ENCODE measurements at places on chromosomes 13 and 19.

DNA sequence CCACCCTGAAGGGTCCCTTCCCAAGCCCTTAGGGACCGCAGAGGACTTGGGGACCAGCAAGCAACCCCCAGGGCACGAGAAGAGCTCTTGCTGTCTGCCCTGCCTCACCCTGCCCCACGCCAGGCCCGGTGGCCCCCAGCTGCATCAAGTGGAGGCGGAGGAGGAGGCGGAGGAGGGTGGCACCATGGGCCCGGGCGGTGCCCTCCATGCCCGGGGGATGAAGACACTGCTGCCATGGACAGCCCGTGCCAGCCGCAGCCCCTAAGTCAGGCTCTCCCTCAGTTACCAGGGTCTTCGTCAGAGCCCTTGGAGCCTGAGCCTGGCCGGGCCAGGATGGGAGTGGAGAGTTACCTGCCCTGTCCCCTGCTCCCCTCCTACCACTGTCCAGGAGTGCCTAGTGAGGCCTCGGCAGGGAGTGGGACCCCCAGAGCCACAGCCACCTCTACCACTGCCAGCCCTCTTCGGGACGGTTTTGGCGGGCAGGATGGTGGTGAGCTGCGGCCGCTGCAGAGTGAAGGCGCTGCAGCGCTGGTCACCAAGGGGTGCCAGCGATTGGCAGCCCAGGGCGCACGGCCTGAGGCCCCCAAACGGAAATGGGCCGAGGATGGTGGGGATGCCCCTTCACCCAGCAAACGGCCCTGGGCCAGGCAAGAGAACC, 1.5 kb downstream of the EGLN2 start:
- no peak for DNase-seq

- no peak for DNase-seq
These were observed 5.5 kb downstream of the CBY2 start for GRCh38 chr13:45707516-45708100.

- no peak for DNase-seq
These were observed 25.5 kb upstream of the TIMM44 start for GRCh38 chr19:7968796-7969554.

DNA sequence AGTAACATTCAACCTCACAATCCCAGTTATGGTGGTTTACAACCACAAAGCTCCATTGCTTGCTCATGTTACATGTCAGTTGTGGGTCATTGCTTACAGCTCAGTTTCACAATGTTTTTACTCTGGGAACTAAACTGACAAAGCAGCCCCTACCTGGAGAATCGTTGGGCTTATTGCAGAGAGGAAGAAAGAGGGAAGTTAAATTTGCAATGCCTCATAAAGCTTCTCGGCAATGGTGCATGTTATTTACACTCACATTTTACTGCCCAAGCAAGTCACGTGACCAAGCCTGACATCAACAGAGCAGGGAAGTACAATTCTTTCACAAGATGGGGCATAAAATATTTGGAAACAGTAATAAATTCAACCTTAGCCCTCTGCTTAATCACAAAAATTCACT, 441.6 kb downstream of the TDRD3 start:
- DNase-seq, result no peak
